Bronchial smooth muscle cell (primary cell): ENCODE measurements at places on chromosomes 2 and 18. TPM values are rescaled to one million over a fixed set of nuclear protein-coding genes. Genes with fewer than 3 reads are reported as not detected.

Gene USP40
- total RNA-seq, result 27.0 and 29.0 TPM in 2 replicates

Gene PRKAG3
- not detected in 2 replicates for total RNA-seq

Gene ASB18
- not detected in 2 replicates for total RNA-seq

Gene ADAM23
- total RNA-seq, result 6.3 and 11.1 TPM in 2 replicates

Gene SEMA4F
- total RNA-seq, result 3.3 and 4.1 TPM in 2 replicates

Gene UGT1A4
- total RNA-seq, result under 0.01 TPM in 1 of 2 replicates, not detected in the other

Gene SP5
- not detected in 2 replicates for total RNA-seq

Gene APOB
- total RNA-seq, result under 0.01 TPM in 1 of 2 replicates, not detected in the other

Gene TTN
- under 0.01 and 0.47 TPM in 2 replicates for total RNA-seq

Gene IDH1
- 200 and 249 TPM in 2 replicates for total RNA-seq

Gene FTCDNL1
- 1.1 and 1.2 TPM in 2 replicates for total RNA-seq

Gene ERFE
- 0.32 and 1.3 TPM in 2 replicates for total RNA-seq

Gene PFN4
- 0.43 and 0.63 TPM in 2 replicates for total RNA-seq

Gene FOXD4L1
- total RNA-seq, result under 0.01 TPM in 1 of 2 replicates, not detected in the other

Gene OTX1
- under 0.01 and 0.32 TPM in 2 replicates for total RNA-seq

Gene AOX1
- total RNA-seq, result 8.9 and 19.4 TPM in 2 replicates
